Panc1 (cell line): ENCODE measurements at places on chromosomes 5 and 9.
A peak's percentile ranks its signal among the peaks of the same experiment; 100 is the strongest.

GRCh38 chr9:88184976-88185375, 46.7 kb upstream of the SPATA31C2 start:
- no peak for DNase-seq

GRCh38 chr5:154356020-154356655, 89.7 kb upstream of the SAP30L start:
- DNase-seq: no peak

- DNase-seq: no peak
Measured at GRCh38 chr5:39780347-39780746, 355.6 kb upstream of the DAB2 start.

DNA sequence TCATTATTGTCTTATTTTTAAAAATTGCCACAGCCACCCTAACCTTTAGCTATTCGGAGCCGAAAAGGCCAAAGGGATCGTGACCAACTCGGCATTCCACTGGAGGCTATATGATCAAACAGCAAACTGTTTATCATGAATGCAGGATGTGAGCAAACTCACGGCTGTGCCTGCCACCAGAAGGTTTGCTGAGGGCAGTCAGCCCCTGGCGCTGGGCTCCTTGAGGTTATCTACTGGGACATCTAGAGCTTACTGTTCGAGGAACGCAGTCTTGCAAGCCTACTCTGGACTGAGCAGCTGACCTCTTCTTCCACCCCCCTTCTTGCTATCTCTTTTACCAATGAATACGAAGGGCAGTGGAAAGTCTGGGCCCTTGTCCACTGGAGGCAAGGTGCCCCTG, 231.5 kb upstream of the TARS1 start:
- DNase-seq: no peak

DNA sequence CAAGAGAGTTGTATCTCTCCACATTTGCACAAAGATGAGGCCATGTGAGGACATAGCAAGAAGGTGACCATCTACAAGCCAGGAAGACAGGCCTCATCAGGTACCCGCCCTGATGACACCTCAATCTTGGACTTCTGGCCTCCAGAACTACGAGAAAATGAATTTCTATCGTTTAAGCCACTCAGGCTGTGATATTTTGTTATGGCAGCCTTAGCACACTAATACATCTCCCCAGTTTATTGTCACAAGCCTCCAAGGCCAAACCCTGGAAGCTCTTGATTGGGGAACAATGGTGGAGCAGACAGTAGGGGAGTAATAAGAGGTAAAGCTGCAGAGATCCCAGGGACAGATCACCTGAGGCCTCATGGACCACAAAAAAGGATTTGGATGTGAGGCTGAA, 7.7 kb upstream of the P4HA2 start:
- no peak for DNase-seq

DNA sequence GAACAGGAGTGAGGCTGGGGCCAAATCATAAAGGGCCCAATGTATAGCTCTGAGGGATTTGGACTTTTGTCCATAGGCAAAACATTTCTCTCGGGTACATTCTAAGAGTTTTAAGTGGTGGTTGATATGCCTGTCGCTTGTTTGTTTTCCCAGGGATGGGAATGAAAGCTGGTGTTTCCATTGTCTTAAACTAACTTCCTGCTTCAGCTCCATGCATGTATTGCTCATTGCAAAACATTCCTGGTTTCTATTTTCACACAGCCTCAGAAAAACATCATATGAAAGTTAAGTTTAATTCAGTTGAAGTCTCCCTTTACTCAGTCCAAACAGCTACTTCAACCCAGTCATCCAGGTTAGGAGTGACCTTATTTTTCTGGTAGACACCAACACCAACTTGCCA, 235.0 kb downstream of the ACTL7B start:
- no peak for DNase-seq

GRCh38 chr5:71969460-71969859, 137.8 kb upstream of the MAP1B start:
- no peak for DNase-seq

DNA sequence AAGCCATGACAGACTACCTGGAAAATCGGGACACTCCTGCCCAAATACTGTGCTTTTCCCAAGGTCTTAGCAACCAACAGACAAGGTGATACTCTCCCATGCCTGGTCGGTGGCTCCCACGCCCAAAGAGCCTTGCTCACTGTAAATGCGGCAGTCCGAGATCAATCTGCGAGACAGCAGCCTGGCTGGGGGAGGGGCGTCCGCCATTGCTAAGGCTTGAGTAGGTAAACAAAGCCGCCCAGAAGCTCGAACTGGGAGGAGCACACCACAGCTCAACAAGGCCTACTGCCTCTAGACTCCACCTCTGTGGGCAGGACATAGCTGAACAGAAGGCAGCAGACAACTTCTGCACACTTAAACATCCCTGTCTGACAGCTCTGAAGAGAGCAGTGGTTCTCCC, 272.1 kb upstream of the CCNG1 start:
- no peak for DNase-seq

DNA sequence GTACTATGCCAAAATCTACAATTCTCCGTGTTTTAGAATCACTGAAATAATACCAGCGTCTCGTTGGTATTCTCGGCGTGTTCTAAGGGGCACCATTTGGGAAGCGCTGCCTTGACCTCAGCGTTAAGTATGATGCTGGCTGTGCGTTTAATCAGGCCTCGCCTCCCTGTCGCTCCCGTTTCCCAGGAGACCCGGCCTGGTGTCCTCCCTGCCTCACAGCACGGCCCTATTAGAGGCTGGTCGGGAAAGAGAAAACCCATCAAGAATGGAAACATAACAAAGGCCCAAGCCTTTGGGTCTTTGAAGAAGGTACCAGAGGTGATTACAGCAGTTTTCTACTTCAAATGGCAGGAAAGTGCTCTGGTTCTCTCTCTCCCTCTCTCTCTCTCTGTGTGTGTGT, 30.0 kb downstream of the GFPT2 start:
- no peak for DNase-seq

DNA sequence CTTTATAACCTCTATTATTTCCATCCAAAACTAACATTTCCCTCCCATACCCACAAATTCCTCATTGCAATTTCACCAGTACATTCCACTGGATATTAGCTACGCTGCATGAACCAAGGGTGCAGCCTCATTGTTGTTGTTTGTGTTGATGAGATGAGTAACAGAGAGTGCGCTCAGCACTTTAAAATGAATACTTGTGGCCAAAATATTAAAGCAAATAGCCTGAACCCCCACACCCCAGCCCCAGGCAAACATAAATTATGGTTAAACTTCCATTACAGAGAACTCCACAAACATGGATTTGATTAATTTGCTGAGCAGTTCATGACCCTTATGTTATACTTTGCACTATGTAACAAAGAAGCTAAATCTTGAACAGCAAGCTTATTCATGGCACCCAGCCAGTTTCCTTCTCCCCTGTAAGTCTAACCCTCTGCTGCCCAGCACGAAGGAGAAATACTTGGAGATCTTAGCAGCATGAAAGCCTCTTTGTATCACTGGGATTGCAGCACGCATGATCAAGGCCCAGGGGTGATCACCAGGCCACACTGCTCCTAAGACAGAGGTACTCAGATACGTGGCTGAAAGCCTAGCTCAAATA, 205.0 kb downstream of the DOCK8 start:
- DNase-seq: no peak

DNA sequence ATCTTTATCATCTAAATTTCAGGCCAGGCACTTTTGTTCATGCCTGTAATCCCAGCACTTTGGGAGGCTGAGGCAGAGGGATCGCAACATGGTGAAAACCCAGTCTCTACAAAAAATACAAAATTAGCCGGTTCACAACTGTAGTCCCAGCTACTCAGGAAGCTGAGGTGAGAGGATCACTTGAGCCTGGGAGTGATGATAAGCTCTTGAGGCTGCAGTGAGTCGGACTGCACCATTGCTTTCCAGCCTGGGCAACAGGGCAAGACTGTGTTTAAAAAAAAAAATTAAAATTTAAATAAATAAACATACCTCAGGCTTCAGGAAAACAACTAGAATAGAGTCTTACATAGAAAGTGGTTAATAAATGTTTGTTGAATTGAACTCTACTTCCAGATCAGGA, 147.4 kb downstream of the AGTPBP1 start:
- no peak for DNase-seq

GRCh38 chr9:110579862-110580219, 300 bp upstream of the SVEP1 start:
- DNase-seq: no peak

- DNase-seq: no peak
Measured at GRCh38 chr5:157300564-157300963, 34.6 kb downstream of the CYFIP2 start.

- DNase-seq: no peak
Measured at GRCh38 chr5:138597661-138598400, 22.6 kb upstream of the HSPA9 start.

DNA sequence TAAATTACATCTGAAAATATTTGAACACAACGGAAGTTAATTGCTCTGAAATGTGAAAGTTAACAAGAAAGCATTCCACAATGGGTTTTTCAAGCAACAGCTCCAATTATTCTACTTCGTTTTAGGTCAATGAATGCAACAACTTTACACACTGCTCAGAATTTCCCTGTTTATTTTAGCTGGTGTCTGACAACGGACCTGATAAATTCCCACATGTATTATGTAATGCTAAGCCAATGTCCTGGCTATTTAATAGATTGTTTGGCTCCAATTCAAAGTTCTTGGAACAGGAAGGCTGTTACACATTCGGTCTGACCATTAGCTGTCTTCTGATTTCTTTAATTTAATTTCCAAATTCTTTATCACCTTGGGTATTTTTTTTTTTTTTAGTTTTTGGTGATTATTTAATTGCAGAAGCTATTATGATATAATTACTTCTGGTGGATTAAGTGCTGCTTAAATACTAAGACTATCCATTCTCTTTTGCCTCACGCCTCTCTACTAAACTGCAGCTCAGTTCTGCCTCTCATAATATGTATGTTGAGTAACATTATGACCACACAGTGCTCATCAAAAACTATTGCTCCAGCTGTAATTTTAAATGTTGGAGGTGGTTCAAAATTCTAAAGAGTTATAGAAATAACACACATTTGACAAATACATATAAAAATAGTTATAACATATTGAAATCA, 57.9 kb downstream of the MEF2C start:
- no peak for DNase-seq

- DNase-seq: no peak
Measured at GRCh38 chr9:114777821-114778609, 27.8 kb downstream of the TNFSF15 start.

DNA sequence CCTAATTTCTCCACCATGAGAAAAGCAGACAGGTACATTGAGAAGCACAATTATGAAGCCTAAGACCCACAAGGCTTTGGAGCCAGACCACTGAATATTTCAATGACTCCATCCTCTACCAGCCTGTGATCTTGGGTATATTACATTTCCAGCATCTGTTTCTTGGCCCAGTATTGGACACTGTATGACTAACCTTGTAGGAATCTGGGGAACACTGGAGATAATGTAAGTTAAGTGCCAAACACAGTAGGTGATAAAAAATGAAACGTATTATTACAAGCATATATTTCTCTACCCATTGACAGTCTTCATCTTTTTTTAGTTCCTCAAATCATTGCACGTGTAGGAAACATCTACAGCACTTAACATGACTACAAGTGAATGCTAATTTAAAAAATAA, 28.6 kb upstream of the FEM1C start:
- no peak for DNase-seq

DNA sequence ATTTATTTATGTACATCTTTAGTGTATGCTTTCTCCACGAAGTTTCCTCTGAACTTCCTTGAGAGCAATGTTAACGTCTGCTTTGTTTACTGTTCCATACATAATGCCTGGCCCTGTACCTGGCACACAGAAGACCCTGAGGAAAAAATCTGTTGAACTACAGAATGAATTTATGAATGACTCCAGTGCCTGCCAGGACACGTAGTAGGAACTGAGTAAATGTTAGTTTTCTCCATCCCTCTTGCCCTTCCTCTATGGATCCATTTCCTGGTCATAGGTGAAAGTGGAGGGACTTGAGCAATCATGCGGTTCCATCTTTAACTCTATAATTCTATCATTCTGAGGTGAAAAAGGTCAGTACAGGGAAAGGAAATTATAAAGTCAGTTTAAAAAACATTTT, 117.7 kb downstream of the MAPKAP1 start:
- DNase-seq: no peak

GRCh38 chr9:132268725-132269352, 85.9 kb downstream of the SETX start:
- DNase-seq: peak; percentile 36
